ENCODE measurements at places on chromosomes 5 and 9.

GRCh38 chr9:36158917-36159316, 10.3 kb upstream of the CCIN start:
- no peak for DNase-seq

DNA sequence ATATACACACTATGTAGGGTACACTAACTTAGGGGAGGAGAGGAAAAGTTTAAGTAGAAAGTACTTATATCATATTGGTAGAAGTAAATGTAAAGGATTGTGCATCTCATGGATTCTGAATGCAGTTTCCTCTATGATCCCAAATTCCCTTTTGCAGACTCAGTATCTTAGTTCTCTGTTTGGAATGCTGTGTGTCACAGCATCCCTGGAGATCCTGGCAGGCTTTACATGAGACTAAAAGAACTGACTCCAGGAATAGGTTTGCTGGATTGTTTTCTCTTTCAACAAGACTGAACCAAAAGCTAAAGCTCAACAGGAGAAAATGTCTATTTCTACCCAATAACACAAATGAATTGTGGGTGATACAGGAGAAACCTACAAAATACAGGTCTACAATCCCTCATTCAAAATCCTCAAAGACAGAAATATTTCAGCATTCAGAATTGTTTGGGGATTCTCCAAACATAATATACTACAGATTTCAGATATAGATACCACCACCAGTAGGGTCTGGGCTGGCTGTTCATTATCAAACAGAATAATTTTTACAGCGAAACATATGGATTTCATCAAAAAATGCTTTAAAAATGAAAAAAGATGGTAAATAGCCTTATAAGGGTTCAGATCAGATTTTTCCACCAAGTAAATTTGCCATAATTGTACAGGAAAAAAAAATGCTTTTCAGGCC, 324.7 kb upstream of the GRAMD2B start:
- DNase-seq: no peak

DNA sequence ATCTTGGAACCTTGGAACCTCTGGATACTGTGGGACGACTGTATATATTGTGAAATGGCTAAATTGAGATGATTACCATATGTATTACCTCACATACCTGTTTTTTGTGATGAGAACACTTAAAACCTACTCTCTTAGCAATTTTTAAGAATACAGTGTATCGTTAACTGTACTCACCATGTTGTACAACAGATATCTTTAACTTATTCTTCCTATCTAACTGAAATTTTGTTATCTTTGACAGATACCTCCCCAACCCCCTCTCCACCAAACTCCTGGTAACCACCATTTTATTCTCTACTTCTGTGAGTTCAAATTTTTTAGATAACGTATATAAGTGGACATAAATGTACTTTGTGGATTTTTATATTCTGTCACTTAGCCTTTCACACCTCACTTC, 126.5 kb downstream of the ZCCHC7 start:
- no peak for DNase-seq

DNA sequence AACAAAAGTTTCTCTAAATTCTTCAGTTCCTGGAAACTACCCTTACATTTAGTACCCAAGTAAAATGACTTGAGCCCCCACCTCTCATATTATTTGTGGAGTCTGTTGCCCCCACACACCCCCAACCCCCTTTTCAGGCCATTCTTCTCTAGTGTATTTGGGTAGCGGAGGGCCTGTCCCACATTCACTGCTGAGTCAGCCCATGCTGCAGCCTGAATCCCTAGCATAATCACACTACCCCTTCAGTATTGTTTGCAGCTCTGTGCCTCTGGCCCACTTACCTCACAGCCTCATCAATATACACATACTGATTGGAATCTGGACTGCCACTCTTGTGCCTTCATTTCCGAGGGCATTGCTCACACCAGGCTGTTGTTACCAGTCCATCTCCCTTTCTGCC, 26.8 kb downstream of the RGS7BP start:
- no peak for DNase-seq

GRCh38 chr5:29214839-29215238, 1978.6 kb upstream of the CDH6 start:
- no peak for DNase-seq

DNA sequence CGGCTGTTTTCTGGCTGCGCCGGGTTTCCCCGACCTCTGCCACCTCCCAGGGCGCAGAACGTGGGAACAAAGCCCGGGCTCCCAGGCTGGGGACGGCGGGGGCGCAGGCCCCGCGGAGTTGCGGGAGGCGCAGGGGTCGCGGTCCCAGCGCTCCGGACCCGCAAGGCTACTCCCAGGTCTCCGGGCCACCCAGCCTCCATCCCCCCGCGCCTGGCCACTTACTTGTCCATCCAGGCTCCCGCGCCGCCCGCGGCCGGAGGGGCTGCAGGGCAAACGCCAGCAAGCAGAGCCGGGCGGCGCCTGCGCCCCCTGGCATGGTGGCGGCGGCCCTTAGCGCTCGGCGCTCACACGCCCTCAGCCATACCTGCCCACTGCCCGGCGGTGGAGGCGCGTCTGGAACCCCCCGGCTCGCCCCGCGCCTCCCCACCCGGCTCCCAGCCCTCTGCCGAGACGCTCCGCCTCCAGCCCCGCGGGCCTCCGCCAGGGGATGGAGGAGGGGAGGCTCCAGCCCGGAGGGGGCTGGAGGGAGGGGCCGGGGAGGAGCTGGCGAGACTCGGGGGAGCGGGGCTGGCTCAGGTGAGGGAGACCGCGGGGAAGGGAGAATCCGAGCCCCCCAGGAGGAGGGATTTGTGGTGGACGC, at the start of gene ADAM19:
TSS of gene ADAM19 (minus strand) at position 395 of the 640 bp plus-strand sequence. CDS start at position 316, 79 bp downstream.
- peak; percentile 87 for DNase-seq

- no peak for DNase-seq
Measured at GRCh38 chr9:116596646-116597045, 90.5 kb upstream of the TRIM32 start.

DNA sequence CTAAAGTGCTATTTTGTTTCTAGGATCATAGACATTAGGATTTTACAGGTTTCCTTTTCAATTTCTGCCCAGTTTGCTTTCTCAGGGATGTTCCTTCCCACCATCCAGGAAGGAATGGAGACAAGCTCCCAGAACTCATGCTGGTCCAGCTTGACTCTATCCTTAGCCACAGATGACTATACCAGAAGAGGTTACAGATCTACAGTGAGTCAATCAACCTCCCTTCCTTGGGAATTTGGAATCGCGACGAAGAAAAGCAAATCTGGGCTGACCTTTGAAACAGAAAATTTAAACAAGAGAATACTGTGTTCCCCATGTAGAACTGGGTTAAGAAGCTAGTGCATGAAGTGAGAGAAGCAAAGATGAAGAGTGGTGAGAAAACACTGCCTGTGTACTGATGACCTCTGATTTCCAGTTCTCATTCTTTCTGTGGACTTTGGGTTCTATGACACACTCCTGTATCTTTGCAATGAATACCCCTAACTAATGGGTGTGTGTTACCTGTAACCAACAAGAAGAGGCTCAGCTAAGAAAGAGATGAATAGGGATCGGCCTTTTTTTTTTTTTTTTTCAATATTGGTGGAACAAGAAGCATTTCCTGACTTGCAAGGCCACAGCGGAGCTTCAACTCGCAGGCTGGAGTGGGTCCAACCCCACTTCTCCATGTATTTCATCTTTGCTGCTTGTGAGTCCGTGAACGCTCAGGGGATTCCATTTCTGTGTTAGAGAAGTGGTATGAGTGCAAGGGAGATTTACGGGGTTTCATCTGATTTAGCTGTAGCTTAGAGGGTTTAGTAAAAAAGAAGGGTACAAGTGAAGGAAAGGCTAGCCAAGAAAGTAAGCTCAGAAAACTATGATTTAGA, 563.9 kb upstream of the CLINT1 start:
- no peak for DNase-seq

GRCh38 chr9:96500696-96501632, 51.0 kb downstream of the HABP4 start:
- DNase-seq: no peak

- DNase-seq: no peak
Measured at GRCh38 chr9:133029994-133030316, 842 bp upstream of the GTF3C5 start.

DNA sequence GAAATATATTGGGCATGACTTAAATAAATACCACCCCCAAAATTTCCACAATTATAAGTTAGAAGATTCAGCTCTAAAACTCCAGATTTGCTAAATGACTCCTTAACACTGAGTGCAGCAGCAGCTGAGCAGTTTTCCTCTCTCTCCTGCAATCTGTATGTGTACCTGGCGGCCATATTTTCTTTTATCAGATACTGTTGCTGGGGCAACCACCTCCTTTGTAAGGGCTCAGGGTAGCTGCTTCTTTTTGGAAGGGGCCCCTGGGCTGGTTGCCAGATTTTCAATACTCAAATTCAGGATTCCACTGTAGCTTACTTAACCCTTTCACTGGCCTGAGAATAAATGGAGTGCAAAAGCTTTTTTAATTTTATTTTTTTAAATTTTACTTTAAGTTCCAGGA, 197.0 kb downstream of the TAF11L14 start:
- no peak for DNase-seq

DNA sequence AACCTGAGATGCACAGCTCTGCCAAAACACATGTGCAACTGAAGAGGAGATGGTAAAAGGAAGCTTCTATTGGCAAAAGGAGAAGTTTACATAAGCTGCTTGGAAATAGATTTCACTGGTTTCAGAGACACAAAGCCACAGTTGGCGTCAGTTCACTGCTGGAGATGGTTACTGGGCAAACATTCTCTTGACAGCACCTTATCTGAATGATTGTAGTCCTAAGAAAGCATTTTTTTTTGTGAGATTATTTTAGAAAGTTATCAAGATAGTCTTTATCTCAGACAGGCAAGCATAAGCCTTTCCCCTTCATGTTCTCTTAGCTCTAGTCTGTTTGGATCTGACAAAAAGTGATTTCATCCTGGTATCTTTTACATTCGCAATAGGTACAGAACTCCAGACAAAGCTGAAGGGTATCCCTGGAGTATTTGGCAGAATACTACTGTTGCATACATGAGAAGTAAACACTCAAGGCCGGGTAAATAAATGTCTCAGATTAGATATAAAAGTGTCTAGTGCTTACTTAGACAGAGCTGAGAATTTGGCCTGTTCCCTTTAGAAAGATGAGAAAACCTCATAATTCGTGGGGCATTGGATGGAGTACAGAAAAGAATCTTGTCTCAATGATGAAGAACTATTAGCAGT, 1668.0 kb upstream of the NUDT12 start:
- DNase-seq: no peak

- DNase-seq: no peak
Measured at GRCh38 chr5:66788556-66788955, 192.4 kb downstream of the MAST4 start.

DNA sequence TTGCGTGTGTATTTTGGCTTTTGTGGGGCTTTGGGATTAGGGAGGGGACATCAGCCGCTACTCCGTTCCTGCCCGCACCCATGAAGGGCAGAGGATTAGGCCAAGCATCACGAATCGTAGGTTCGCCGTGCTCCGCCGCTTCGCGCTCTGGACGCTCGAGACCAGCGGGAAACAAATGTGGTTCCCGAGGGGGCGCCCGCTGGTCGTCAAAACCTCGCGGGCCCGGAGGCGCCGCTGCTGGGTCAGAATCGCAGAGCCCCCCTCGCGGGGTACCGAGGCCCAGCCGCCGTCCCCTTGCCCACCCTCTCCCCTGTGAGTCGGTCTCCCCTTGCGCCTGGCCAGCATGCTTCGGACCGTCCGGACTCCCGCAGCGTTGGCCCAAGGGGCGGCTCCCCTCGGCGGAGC, 2.3 kb upstream of the PAX5 start:
- DNase-seq: no peak

Data from stomach (tissue), 19 donors.